CD4-positive, alpha-beta T cell treated with Interleukin-17A for 1 hour (primary cell): ENCODE measurements at places on chromosomes 5 and 9.

- DNase-seq = no peak
These were observed 105.2 kb downstream of the PBX3 start for GRCh38 chr9:125852386-125852785.

GRCh38 chr9:101677861-101678260 is 60.6 kb downstream of the GRIN3A start:
- no peak for DNase-seq

GRCh38 chr5:94433397-94434163 is 184.8 kb downstream of the KIAA0825 start:
- DNase-seq = peak; percentile 8

DNA sequence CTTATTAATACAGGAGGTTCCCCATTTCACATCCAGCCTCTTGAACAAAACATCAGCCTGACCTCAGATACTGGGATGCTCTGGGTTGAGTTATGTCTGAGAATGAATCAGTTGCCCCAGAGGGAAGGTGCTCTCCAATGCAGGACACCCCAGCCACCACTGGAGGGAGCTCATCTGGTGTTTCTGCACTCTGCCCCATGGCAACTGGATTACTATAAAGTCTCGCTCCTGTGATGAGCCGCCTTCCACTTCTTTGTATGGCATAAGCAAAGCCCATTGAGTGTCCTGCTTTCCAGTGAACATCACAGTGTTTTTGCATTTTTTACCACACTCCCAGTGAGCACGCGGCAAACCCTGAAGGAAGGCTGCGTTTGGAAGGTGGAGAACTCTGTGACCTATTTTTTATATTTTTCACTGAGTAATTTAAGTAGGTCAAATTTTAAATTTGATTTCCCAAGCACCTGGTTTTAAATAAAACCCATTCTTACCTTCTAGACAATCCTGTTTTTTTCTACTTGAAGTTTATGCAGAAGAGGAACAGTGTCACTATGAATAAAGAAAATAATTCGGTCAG is 176.9 kb upstream of the WWC1 start:
- peak; percentile 27 for DNase-seq

- no peak for DNase-seq
These were observed 182.5 kb upstream of the PIK3R1 start for GRCh38 chr5:68033029-68033428.

DNA sequence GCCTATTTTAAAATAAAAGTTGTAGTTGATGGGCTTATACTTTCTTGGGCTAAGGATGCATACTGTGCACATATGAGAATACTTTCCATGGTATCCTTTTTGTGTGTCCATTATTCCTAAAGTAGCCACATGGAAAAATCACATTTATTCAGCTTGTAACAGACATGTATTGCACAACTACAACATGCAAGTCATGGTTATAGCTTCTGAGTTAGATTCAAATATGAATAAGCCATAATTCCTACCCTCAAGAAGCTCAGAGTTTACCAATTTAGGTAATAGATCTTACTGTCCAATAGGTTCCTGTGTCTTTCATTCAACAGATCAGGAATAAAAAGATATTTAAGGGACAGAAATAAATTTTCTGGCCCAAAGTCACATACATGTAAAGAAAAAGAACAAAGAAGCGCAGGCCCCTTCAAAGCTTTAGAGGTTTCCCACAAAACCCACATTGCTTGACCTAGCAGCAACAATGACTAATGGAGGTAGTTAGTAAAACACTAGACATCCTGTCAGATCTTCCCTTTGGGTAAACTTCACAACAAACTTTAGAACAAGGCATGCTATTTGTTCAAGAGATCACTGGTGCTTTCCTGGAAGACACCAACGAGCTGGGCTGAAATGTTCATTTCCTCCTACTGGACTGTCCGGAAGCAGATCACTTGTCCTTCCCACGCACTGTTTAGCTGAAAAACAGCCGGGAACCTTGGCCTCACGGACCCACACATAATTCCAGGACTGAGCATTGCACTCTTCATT is 78.4 kb upstream of the ITGA1 start:
- DNase-seq = no peak

- no peak for DNase-seq
These were observed 6.3 kb downstream of the AP3B1 start for GRCh38 chr5:78288246-78288645.

DNA sequence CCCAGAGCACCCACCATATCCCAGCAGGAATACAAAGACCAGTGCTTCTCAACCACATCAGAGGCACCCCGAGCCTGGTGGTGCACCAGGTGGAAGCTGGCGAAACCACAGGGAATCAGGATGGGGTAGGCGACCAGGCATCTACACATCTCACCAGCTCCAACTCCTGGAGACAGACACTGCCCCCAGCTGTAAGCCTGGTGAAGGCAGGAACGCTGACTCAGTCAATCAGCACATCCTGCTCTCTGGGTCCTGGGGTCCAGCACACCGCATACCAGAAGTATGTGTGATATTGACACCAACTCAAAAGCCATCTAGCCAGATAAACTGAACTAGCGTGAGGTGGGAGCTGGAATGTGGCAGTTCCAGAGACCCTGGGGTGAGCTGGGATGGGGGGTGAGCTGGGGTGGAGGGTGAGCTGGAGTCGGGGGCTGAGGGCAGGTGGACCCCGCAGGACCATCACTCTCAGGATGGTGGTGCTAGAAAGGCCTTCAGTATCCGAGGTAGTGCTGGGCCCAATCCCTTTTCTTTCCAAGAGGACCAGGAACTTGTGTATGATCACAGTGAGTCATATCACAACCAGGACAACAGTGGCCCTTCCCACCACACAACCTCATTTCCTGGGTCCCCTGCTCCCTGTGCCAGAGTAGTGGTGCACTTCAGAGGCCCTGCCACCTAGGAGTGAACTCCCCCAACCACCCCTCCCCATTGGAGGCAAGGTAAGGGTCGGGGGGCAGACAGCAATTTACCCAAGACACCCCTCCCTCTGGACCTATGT is 2.5 kb downstream of the DBN1 start:
- no peak for DNase-seq

- DNase-seq = no peak
These were observed 6.9 kb downstream of the DNAI1 start for GRCh38 chr9:34465468-34465867.

DNA sequence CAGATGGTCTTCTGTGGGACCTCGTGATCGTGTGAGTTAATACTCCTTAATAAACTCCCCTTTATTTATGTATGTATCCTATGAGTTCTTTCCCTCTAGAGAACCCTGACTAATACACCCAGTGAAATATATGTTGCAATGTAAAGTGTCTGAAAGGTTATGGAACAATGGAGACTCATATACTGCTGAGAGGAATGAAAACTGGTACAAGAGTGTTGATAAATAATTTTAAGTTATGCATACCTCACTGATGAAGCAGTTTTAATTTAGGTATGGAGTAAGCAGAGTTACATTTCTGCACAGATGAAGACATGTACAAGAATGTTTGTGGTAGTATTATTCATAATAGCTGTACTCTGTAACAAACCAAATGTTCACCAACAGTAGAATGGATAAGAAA is 438.3 kb downstream of the TAF11L14 start:
- DNase-seq = no peak

DNA sequence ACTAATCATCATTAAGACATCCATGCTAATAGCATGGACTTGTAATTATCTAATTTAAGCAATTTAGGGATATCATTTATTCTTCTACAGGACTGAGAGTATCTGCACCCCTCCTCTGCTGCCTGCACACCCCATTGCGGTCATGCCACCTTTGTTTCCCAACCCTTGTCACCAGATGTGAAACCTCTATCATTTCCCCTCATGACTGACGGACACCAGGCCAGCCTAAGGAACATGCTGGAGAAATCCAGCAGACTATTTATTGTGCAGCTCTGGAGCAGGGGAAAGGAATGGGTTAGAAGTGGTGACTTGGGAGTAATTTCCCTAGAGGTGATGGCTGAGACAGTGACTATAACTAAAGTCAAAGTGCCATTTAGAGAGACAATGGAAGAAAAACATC is 40.7 kb downstream of the UGCG start:
- DNase-seq = no peak

- DNase-seq = no peak
These were observed 51.5 kb upstream of the SAP30L start for GRCh38 chr5:154394307-154394706.
